Mesenteric fat pad (tissue), 1 donor: ENCODE measurements at places on chromosomes 6 and 20. TPM values are rescaled to one million over a fixed set of nuclear protein-coding genes. Genes with fewer than 3 reads are reported as not detected.

GRCh38 chr6:14791526-14791925 lies 454.3 kb upstream of the JARID2 start:
- DNase-seq: no peak

Gene OVOL2
- total RNA-seq: not detected

- DNase-seq: no peak
These were observed 182.5 kb downstream of the CDC5L start for GRCh38 chr6:44569931-44570385.

- no peak for DNase-seq
These were observed 589.2 kb downstream of the PHF3 start for GRCh38 chr6:64224819-64225218.

DNA sequence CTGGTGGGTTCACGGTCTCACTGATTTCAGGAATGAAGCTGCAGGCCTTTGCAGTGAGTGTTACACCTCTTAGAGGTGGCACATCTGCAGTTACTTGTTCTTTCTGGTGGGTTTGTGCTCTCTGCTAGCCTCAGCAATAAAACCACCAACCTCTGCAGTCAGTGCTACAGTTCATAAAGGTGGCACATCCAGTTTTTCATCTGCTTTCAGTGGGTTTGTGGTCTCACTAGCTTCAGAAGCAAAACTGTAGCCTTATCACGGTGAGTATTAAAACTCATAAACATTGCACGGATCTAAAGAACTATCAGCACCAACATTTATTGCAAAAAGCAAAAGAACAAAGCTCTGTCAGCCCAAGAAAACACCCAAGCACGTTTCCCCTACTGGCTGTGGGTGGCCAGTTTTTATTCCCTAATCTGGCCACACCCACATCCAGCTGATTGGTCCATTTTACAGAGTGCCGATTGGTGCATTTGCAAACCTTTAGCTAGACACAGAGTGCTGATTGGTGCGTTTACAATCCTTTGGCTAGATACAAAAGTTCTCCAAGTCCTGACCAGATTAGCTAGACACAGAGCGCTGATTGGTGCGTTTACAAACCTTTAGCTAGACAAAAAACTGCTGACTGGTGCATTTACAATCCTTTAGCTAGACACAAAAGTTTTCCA lies 3.4 kb upstream of the TMEM14C start:
- DNase-seq: no peak

GRCh38 chr20:933029-933428 lies 16.9 kb upstream of the ANGPT4 start:
- peak; percentile 2 for DNase-seq

DNA sequence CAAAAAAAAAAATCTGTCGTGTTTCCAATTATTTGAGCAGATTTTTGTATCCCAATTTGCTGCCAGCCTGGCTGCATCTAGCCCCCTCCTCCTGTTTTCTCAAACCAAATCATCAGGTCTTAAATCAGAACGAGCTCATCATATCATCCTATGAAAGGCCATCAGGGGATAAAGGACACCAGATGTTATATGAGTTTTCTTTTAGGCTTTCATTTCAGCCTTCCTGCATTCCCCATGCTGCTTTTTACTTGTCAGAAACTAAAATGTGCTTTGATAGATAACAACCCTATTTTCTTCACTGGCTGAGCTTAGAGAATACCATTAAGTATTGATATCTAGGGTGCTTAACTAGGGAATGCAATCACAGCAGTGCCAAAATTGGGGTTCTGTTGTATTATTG lies 968.4 kb upstream of the SLC35B3 start:
- no peak for DNase-seq

DNA sequence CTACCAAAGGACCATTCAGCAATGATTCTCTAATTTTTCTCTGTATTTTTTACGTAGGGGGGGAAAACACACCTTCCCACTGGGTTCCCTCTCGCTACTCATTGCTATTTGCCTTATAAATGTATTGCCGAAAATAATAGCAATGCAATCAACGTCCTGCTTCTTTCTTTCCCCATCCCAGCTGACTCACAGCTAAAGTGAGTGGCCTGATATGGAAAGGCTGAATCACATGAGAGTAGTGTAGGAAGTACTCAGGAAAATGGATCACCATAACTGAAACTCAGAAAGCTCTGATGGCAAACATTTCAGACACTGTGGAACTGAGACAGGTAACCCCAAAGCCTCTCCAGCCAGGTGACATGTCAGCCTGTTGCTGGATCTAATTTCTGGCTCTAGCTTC lies 49.3 kb upstream of the SRPK1 start:
- DNase-seq: no peak

Gene CALHM4
- total RNA-seq: not detected

Gene NRSN1
- not detected for total RNA-seq

DNA sequence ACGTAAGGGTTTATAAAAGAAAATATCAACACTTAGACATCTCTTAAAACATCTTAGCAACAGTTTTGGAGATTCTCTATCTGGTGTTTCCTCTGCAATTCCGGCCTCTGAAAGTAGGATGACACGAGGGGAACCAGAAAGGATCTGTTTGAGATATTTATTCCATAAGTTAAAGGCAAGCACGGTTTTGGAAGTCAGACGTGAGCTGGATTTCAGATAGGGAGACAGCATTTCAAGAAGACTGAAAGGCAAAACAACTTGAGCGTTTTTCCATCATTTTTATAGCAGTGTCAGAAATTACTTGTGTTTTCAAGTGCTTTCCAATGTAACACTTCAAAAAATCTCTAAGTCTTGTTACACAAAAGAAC lies 52.9 kb upstream of the BTN3A2 start:
- DNase-seq: no peak

GRCh38 chr6:73382462-73383113 lies 12.0 kb upstream of the DDX43 start:
- no peak for DNase-seq

- no peak for DNase-seq
These were observed 18.6 kb downstream of the PRKN start for GRCh38 chr6:162708971-162709370.

Gene FNDC11
- 0.13 TPM for total RNA-seq

GRCh38 chr6:90446164-90446563 lies 140.7 kb downstream of the MAP3K7 start:
- DNase-seq: no peak

Gene HLA-DRB1
- total RNA-seq: 133 TPM

DNA sequence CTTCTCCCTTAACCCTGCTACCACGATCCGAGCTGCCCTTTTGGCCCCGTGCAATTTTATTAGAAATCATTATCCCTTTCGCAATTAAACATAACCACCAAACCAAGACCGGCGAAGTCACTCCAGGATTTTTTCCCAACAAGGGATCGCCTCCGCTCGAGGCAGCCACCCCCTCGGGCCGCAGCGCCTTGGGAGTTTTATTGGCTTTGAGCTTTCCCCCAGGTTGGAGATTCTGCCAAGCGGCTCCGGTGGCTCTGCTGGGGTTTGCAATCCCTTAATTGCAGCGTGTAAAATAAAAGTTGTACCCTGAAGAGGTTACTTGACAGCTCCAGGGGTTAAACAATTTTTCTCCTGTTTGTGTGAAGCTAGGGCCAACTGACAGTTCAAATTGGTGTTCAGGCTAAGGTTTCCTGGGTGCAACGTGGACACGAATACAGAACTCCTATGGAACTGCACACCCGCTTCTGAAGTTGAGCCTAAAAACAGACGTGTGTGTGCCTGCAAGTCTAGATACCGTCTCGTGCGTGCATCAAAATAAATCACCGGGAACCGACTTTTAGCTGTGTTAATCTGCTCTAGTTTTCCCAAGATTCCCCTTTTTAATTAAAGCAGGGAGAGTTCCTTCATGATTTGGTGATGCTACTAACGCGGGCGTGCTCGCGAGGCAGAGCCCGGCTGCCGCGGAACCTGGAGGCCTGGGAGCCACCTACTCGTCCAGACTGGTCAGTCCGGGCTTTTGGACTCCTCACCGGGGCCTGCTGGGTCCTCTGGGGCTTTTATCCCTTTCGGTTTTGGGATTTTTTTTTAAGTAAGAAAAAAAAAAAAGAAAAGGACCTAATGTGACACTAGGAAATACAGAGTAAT lies 975 bp upstream of the TFAP2A start:
- DNase-seq: no peak

DNA sequence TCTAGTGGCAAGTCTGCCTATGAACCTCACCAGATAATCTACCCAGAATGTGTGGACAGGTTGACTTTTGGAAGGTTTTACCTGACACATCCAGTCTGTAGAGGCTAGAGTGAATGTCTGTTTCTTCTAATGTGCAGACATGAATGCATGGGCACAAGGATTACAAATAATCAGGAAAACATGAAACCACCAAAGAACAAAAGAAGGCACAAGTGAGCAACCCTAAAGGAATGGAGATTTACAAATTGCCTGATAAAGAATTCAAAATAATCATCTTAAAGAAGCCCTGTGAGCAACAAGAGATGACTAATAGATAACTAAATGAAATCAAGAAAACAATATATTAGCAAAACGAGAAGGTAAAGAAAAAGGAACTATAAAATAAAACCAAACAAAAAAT lies 876.1 kb upstream of the ADGRB3 start:
- DNase-seq: no peak

Gene VSTM2L
- total RNA-seq: 0.93 TPM

GRCh38 chr20:20834008-20834407 lies 121.6 kb upstream of the RALGAPA2 start:
- no peak for DNase-seq

Gene POPDC3
- total RNA-seq: 9.7 TPM
